Ammon's horn (tissue), 1 donor: ENCODE measurements at places on chromosomes 6 and 20.

DNA sequence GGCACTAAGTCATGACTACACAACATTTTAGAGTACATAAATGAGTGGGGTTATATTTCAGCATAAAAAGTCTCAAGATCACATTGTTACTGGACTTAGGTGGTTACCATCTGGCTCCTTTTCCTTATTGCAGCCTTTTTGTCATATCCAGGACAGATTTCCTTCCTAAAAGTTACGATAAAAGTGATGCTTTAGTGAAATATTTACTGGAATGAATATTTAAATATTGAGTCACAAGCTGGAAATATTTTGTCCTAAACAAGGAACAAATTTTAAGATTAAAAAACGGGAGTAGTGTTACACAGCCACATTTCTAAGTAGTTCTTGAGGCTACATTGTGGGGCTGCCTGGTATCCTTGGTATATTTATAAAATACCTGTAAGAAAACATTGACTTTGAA is 52.2 kb downstream of the CDC40 start:
- no peak for DNase-seq

DNA sequence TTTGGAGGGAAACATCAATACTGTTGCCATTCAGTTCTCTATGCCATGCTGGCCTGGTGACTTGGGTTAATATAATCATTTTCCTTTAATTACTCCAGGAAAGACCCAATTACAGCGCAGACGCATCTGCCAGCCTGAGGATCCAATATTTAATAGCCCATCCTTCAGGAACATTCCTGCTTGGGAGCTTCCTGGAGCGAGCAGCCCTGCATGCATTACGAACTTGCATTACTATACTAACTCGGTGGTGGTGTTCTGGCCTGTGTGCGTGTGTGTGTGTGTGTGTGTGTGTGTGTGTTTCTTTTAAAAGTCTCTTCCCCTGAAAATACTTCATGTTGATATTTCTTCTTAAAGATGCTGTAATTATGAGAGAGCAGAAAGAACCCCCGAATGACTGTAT is 26.5 kb downstream of the PMEPA1 start:
- no peak for DNase-seq

GRCh38 chr20:54098047-54098446 is 27.7 kb upstream of the BCAS1 start:
- no peak for DNase-seq

GRCh38 chr6:148235446-148235845 is 107.2 kb upstream of the SASH1 start:
- no peak for DNase-seq

- no peak for DNase-seq
These were observed 97.1 kb upstream of the GRIK2 start for GRCh38 chr6:101296169-101296960.
